ENCODE measurements at places on chromosomes 11 and 22. TPM values are rescaled to one million over a fixed set of nuclear protein-coding genes. Genes with fewer than 3 reads are reported as not detected.

GRCh38 chr11:106813806-106814205, 204.5 kb downstream of the GUCY1A2 start:
- H3K27ac ChIP-seq = no peak overlapping the region
- H3K4me3 ChIP-seq = no peak overlapping the region
- DNase-seq = no peak
- H3K27me3 ChIP-seq = peaks cover 16% of the 10 kb centered on the region
- H3K36me3 ChIP-seq = no peaks in the 10 kb centered on the region

The FIBIN gene
- total RNA-seq = 45.4 TPM

The APLP2 gene
- total RNA-seq = 338 TPM

GRCh38 chr22:17810570-17811116, 36.4 kb upstream of the BID start:
- H3K27ac ChIP-seq = no peak overlapping the region
- no peak for DNase-seq
- no peaks in the 10 kb centered on the region for H3K27me3 ChIP-seq
- H3K4me3 ChIP-seq = no peak overlapping the region
- H3K4me1 ChIP-seq = no peaks in the 10 kb centered on the region
